Mesothelial cell of epicardium (in vitro differentiated cells): ENCODE measurements at places on chromosomes 13 and 19. TPM values are rescaled to one million over a fixed set of nuclear protein-coding genes. Genes with fewer than 3 reads are reported as not detected.

GRCh38 chr19:16726916-16727315 is 7.3 kb downstream of the NWD1 start:
- DNase-seq: no peak

The ZNF723 gene
- not detected in 3 replicates for total RNA-seq

The SIGLEC9 gene
- not detected in 3 replicates for total RNA-seq

The ZNF208 gene
- total RNA-seq: not detected in 3 replicates

- peak; percentile 89 for DNase-seq
Observed at GRCh38 chr13:98142380-98143156, at the start of gene FARP1. Gene FARP1, plus strand, starts transcription at chr13:98143094. Its CDS starts 70,149 bp downstream, at chr13:98213243.

DNA sequence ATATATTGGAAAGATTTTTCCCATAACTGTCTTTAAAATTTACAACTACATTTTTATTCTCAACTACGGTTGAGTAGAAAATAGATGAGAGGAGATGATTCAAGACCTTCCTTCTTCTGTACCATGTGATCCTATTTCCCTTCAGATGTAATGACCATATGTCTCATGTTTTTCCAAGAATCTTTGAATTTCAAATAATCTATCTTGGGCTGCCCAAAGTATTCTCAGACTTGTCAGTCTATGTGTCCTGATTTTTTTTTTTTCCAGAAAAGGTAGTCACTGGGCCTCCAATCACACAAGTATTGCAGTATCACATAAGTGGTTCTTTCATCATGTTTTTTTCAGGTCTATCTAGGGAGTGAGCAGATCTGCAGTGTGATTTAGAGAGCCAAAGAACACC is 392.4 kb downstream of the RFC3 start:
- no peak for DNase-seq

DNA sequence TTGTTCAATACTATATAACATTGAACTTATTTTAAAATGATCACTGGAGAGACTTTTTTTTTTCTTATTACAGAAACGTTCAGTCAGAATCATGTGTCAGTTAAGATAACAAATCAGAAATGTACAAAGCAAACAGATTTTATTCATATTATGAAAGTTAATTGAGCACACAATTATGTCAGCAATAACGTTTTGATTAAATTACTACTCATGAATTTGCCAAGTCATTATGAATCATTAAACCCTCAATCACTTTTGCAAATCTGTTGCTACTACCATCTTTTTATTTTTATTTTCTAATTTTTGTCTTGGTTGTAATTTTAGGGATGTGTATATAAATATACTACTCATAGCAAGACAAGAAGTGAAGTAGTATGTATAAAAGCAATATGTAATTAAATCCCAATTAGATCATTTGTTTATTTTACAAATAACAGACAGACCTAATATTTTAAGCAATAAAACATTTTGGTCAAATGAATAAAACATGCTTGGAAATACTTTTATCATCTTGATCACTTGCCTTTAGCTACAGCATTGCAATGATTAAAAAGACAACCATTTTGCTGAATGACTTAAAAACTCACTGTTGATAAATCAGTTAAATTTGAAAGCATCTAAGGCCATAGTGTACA is 893.4 kb upstream of the MIR17HG start:
- no peak for DNase-seq

DNA sequence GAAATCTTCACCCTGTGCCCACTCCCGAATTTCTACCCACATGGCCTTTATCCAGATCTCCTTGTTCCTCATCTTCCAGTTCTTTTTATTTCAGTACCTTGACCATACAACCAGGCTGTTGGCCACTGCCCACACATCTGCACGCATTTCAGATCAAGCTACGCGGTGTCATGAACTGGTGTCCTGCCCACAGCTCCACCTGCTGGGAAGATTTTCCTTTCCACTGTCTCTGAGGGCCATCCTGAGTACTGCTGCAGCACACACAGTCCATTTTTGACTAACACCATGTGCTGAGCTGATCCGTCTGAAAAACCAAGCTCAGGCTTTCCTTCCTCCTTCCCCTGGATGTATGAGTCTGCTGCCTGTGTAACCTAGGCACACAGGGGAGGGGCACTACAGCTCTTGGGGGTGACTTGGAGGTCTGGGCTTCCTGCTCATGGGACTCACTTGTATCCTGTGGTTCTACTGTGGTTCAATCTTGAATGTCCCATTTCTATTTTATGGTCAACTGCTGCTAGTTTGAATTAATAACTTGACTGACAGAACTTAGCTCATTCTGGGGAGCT is 71.9 kb downstream of the WASF3 start:
- DNase-seq: no peak
